ENCODE measurements at places on chromosomes 2 and 18.

GRCh38 chr2:20013126-20013849 is 820 bp upstream of the MATN3 start:
- no peak for DNase-seq

DNA sequence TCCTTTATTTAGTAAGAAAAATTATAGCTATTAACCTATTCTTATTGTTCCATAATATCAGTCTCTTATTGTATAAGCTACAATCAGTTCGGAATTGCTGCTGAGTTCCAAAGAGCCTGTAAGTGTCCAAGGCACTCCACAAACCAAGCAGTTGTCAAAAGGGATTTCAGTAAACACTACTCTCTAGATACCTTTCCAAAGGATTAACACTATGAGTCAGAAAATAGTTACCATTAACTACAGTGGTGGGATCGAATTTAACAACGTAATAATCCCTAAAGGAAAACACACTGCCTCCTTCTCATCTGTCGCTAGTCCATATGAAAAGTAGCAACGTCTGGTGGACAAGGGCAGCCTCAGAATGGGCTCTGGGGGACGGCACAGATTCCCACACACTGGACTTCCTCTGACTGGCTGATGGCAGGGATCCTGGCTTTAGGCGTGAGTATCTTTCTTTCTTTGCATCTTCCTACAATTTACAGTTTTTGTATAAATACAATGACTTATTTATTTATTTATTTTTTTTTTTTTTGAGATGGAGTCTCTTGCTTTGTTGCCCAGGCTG is 8.8 kb downstream of the TGFBRAP1 start:
- no peak for DNase-seq

GRCh38 chr2:127085317-127085681 is 21.7 kb downstream of the BIN1 start:
- no peak for DNase-seq

GRCh38 chr2:197255543-197255942 is 55.0 kb downstream of the ANKRD44 start:
- no peak for DNase-seq

DNA sequence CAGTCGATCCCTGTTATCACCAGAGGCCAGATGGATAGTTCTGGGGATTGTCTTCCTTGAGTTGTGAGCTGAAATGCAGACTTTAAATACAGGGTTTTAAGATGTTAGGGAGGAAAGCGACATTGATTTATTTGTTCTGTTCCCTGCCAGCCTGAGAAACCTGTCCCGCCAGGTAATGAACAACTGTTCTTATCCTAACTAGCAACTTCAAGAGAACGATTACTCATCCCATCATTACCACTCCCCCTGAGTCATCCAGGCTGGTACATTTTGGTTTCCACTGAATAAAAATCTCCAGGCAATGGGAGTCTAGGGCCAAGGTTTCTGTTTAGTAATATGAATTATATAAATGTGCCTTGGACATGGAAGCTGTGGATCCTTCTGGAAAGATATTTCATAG is 131.2 kb downstream of the LYPD6B start:
- no peak for DNase-seq

- no peak for DNase-seq
Observed at GRCh38 chr2:14125624-14126293, 506.8 kb upstream of the LRATD1 start.

GRCh38 chr2:95391641-95392310 is 10.7 kb upstream of the FAHD2A start:
- DNase-seq: no peak

- peak; percentile 30 for DNase-seq
Observed at GRCh38 chr2:60484133-60484645, 69.3 kb downstream of the BCL11A start.

- DNase-seq: no peak
Observed at GRCh38 chr18:76972241-76972640, 149.9 kb downstream of the ZNF236 start.

- DNase-seq: no peak
Observed at GRCh38 chr2:63581298-63581961, 6.8 kb downstream of the WDPCP start.

GRCh38 chr18:77132369-77133050 is at the start of gene MBP:
TSS of gene MBP (minus strand) at chr18:77132783. CDS start at chr18:77105261, 27,522 bp downstream.
- DNase-seq: no peak

DNA sequence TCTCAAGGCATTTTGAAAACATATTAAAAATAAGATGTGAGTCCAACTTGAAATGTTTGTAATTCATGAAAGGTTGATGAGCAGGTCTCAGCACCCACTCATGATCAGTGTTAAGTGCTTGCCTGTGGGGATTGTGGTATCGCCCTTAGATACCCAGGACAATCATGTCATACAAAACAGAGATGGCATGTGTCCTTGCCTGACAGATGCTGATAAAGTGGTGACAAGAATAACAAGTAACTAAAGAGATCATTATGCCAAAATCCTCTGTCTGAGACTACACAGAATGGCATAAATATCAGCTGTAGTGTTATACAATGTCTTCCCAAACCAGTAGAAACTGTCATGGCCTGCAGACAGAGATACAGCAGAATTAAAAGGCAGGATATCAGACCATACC is 930.3 kb downstream of the SUCLG1 start:
- no peak for DNase-seq

GRCh38 chr2:232410238-232410900 is 3.7 kb downstream of the ALPG start:
- DNase-seq: no peak

DNA sequence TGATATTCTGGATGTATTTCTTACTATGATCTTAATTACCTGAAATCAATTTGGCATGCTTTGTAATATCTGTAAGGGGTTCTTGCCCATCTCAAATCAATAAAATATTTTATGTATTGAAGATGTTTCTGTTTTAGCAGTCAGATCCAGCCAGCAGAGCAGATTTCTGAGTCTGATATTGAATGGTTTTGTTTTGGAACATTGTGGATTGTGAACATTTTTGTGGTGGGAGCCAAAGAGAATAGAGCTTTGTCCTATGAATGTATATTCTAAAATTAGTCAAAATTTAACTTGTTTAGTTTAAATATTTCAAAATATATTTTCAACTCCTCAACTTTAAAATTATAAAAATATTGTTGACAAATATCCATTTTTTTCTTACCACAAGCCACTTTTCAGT is 197.0 kb downstream of the UBE2E3 start:
- no peak for DNase-seq

GRCh38 chr2:228048838-228049490 is 132.5 kb downstream of the SPHKAP start:
- DNase-seq: peak; percentile 26

DNA sequence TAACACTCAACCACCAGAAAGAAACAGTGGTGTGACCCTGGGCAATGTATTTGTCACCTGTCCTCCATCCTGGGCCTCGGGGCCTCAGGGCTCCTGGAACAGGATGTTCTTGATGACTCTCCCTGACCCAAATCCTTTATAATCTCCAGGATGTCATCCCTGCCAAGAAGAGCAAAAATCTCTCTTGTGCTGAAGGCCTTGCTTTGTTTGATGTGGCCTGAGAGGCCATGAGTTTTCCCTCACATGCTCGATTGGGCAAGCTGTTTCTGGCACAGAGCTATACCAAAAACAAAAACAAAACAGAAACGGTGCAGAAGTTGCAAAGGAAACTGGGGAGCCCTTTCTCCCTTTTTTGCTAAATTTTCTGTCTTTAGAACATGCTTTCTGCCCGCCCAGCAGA is 35.7 kb upstream of the ST3GAL5 start:
- peak; percentile 78 for DNase-seq

DNA sequence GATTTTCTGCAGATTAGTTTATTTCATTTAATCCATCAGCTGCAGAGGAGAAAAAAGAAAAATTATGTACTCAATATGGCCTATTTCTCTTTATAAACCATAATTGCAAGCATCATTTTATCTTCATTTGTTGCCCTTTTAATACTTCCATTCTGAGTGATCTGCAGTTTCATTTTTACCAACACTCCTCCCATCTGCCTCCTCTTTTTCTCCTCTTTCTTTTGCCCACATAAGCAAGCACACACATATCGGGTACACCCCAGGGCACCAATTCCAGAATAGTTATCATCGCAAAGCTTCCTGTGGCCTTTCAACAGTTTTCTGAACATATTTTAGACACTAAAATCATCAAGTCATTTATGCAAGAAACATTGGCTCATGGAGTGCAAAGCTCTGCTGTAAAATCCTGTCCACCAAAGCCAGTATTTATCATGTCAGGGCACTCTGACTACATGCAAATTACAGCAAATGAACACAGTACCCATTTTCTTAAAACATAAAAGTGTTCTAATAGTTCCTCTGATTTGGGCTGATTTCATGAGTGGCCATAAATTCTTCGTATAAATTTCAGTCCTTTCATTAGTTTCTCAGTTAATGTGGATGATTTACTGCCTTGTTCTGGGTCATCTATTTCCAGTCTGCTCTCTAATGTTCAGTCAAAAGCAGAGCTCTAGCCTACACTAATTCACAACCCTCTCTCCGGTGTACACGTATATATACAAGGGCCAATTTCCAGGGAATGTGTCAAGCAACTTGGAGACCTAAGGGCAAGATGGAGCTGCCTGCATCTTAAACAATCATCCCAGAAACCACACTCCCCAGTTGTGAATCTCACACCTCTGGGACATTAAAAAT is 281.3 kb downstream of the STK39 start:
- no peak for DNase-seq

DNA sequence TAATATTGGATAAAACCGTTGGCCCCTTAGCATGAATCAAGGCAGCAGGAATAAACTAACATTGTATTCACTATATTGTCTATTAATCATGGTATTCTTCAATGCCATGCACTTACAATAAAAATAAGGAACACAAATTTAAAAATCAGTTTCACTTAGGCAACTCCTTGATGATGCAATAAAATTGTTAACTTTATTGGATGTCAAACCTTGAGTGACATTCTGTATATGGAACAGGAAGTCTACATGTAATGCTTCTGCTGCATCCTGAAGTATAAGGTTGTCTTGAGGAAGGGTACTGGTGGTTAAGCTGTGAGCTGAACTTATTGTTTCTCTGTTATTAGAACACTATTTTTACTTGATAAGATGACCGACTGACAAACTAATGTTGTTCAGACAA is 605.5 kb downstream of the SATB2 start:
- no peak for DNase-seq

Data from GM04504 (cell line).